ENCODE measurements at places on chromosomes 5 and 9.
A peak's percentile ranks its signal among the peaks of the same experiment; 100 is the strongest.

- peak; percentile 22 for DNase-seq
Observed at GRCh38 chr9:20693068-20693467, 9.0 kb downstream of the FOCAD start.

DNA sequence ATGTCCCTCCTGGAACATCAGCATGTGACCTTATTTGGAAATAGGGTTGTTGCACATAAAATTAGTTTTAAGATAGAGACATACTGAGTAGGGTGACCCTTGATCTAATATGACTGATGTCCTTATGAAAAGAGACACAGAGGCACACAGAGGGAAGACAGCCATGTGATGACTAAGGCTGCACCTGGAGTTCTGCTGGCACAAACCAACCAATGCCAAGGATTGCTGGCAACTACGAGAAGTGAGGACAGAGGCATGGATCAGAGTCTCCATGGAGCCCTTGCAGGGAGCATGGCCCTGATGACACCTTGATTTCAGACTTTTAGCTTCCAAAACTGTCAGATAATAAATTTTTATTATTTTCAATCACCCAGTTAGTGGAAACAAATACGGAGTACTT lies 101.9 kb downstream of the FBXL7 start:
- DNase-seq, result no peak

GRCh38 chr5:6495433-6496206 lies 47.0 kb downstream of the UBE2QL1 start:
- DNase-seq, result no peak

GRCh38 chr5:151589878-151590570 lies 1.1 kb downstream of the FAT2 start:
- DNase-seq, result no peak

- DNase-seq, result no peak
Observed at GRCh38 chr9:134420281-134420845, 94.1 kb downstream of the RXRA start.

- no peak for DNase-seq
Observed at GRCh38 chr5:36703245-36703860, 96.9 kb downstream of the SLC1A3 start.
